Fibroblast of mammary gland (primary cell): ENCODE measurements at places on chromosomes 7 and 10.

DNA sequence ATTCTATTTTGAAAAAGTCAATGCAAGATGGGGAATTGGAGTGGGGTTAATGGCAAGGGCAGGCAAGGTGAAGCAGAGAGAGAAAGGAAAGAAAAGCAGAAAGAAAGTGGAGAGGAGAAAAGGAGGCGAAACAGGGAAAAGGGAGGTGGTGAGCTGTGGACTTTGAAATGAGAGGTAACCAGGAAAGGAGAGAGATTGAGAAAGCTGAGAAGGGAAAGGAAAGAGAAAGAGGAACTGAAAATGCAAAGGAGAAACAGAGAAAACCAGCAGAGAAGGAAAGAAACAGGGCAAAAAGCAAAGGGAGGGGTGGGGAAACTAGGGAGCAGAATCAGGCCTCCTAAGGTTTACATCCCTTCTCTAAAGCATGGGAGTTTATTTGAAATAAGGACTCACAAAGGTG lies 72.5 kb upstream of the TPK1 start:
- no peak for DNase-seq

DNA sequence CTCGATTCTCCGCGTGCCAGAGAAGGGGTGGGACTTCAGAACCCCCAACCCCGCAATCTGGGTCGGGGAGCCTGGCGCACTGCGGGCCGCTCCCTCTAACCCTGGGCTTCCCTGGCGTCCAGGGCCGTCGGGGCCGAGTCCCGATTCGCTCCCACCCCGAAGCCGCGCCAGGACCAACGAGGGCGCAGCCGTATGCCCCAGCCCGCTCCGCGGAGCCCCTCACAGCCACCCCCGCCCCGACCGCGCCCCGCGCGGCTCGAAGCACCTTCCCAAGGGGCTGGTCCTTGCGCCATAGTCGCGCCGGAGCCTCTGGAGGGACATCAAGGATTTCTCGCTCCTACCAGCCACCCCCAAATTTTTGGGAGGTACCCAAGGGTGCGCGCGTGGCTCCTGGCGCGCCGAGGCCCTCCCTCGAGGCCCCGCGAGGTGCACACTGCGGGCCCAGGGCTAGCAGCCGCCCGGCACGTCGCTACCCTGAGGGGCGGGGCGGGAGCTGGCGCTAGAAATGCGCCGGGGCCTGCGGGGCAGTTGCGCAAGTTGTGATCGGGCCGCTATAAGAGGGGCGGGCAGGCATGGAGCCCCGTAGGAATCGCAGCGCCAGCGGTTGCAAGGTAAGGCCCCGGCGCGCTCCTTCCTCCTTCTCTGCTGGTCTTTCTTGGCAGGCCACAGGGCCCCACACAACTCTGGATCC lies at the start of gene LEP:
Gene LEP (plus strand): TSS at position 583 of the 691 bp plus-strand sequence. CDS start 10,741 bp downstream, outside the sequence.
- DNase-seq: no peak

DNA sequence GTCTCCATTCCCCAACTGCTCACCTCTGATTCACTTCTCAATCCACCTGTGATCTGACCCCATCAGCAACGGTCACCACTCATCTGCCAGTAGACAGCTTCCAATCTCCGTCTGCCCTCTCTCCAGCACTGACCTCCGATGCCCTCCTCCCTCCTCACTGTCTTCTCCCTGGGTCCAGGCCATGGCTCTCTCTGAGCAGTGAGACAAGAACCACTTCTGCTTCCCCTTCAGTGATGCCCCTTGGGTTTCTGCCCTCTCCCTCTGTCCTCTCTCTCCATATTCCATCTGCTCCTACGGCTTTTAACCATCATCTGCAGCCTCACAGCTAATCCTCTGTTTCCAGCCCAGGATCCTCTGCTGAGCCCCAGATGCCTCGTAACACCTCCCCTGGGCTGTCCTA lies 55.5 kb upstream of the OPALIN start:
- DNase-seq: no peak

DNA sequence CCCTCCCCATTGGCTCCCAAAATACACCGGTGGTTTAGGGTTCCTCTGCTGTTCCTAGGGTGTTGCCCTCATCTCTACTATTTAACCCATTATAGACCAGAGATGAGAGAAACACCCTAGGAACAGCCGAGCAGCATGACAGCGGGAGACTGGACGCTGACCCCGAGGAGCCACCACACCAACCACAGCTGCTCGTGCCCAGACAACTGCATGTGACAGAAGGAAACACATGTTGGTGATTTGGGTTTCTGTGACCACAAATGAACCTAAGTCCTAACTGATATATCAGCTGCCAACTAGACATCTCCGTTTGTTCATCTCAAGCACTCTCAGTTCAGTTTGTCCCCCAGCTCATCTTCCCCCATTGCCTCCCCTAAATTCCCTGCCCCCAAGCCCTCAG lies 13.4 kb downstream of the CFAP43 start:
- DNase-seq: no peak

DNA sequence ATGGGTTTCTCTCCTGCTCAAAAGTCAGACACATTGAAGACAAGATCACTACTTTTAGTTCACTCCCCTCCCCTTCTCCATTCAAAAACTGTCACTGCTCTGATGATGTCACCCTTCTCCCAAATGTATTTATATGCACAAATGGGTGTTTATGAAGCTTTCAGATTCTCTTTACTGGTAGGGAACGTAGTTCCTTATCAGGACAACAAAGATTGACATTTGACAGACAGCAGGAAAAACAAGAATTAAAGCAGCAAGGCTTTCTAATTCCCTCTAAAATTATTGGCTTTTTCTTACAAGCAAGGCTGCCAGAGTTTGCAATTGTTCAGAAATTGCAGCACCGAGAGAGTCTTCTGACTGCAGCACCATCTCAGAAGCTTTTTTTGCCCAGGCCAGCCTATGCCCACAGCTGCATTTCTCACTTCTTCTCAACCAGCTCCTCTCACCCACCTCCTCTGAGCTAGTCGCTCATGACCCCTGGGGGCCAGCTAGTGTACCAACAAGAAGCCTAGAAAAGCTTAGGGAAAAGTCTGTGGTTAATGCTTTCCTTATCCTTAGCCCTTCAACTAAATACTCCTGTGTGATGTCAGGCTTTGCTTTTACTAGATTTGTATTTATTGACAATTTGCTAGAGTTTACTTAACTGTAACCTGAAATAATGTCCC lies 265.1 kb downstream of the HTR7 start:
- DNase-seq: peak; percentile 70

- DNase-seq: peak; percentile 49
Observed at GRCh38 chr7:143279186-143280098, 5.3 kb upstream of the TMEM139 start.

DNA sequence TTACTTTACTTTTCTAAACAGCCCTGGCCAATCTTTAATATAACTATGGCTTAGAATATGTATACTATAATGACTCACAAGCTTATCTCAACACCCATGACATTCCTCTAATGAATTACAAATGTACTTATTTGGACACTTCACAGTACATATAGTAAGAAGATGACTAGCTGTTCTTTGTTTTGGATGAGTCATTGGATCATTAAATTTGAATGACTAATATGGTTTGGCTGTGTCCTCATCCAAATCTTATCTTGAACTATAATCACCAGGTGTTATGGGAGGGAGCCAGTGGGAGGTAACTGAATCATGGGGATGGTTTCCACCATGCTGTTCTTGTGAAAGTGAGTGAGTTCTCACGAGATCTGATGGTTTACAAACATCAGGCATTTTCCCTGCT lies 807.5 kb upstream of the SORCS1 start:
- DNase-seq: peak; percentile 95

- DNase-seq: no peak
Observed at GRCh38 chr10:11663763-11664555, 52.5 kb upstream of the USP6NL start.

DNA sequence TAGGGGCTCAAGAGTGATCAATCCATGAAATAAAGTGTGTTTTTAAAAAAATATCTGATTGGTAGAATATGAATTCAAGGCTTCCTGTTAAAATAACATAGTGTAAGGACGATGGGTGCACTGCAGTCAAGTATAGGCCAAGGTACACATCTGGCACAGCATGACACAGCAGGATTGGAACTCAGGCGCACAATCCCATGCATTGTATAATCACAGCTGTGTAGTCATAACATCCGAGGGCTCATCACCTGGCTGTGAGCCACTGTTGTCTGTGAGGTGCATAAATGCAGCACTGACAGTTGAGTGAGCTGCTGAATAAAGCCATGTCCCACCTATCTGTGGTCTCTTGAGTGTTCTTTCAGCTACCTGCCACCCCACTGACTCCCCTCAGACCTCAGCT lies 142.3 kb upstream of the HPS1 start:
- DNase-seq: peak; percentile 84

DNA sequence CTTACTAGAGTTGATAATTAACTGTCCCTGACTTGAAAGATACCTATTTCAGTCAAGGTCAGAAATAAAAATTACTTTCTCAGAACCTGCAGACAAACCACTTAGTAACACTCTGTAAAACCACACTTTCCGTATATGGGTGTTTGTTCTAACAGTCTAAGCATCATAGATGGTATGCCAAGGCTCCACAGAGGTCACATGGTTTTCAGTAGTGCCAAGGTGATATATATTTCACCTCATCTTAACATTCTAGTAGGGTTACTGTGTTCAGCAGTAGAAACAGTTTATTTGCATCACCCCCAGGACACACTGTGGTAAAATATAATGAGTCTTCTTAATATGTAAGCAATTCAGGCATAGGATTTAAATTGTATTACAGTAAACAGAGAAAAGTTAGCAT lies 61.5 kb downstream of the KCND2 start:
- DNase-seq: no peak

DNA sequence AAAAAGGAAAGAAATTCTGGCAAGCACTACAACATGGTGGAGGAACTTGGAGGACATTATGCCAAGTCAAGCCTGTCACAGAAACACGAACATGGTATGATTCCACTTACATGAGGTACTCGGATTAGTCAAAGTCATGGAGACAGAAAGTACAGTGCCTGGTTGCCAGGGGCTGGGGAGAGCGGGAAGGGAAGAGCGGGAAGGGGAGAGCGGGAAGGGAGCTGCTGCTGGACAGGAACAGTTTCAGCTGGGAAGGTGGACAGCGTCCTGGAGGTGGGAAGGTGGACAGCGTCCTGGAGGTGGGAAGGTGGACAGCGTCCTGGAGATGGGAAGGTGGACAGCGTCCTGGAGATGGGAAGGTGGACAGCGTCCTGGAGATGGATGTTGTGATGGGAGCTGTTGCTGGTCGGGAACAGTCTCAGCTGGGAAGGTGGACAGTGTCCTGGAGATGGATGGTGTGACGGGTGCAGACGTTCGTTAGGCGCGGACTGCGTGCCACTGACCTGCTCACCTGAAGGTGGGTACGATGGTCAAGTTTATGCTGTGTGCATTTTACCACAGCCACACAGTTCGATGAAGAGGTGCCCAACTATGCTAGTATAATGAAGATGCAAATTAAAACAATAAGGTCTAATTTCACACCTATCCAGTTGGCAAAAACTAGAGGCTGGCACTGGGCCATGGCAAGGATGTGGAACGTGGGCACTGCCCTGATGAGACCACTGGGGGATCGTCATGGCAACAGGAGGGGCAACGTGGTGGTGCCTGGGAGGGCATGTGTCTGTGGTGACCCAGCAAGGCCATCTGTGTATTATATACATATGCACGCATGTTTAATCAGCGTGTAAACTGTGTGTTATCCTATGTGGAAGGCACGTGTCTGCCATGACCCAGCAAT lies 103.8 kb downstream of the NKX6-2 start:
- DNase-seq: no peak

DNA sequence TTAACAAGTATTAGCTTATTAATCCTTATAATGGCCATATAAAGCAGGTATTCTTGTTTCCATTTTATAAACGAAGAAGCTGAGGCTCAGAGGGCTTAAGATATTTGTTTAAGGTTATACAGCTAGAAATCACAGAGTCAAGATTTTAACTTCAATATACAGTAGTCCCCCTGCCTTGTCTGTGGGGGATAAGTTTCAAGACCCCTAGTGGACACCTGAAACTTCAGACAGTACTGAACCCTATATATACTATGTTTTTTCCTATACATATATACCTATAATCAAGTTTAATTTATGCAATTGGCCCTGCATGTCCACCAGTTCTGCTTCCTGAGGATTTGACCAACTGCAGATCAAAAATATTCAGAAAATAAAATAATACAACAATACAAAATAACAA lies 44.4 kb upstream of the STRIP2 start:
- DNase-seq: no peak

- no peak for DNase-seq
Observed at GRCh38 chr10:120951288-120951687, 100.1 kb downstream of the WDR11 start.

DNA sequence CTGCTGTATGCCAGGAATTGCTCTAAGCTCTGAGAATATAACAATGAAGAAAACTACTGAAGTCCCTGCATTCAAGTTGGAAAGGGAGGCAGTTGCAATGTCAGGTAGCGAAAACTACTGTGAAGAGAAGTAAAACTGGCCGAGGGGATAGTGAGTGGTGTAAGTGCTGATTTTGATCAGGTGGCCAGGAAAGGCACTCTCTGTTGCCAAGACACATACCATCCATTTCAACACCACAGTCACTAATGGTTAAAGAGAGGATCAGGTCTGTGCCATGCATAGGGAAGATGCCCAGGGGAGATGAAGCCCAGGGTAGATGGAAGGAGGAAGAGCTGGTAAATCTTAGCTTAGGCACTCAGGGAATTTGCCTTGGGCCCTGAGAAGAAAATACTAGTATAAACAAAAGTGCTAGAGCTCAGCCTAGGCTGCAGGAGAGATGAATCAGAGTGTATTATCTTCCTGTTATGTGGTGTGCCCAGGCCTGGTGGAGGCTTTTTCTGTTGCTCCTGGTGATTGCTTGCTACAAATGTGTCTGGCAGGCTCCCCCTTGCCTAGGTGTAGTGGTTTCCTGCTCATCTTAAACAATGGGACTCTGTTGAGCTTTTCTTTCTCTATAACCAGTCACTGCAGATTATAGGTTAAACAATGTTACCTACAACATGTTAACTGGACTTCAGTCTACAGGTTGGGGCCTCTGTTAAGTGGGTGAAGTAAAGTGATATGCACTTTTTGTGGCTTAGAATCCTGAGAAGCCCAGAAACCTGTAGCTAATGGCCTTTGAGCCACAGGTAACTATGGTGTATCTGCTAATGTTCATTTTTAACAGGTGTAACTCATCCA lies 125.5 kb downstream of the LRRC4 start:
- DNase-seq: no peak

GRCh38 chr10:388661-389045 lies 253.4 kb downstream of the ZMYND11 start:
- no peak for DNase-seq

GRCh38 chr10:69458430-69459100 lies 7.3 kb downstream of the TSPAN15 start:
- DNase-seq: no peak

DNA sequence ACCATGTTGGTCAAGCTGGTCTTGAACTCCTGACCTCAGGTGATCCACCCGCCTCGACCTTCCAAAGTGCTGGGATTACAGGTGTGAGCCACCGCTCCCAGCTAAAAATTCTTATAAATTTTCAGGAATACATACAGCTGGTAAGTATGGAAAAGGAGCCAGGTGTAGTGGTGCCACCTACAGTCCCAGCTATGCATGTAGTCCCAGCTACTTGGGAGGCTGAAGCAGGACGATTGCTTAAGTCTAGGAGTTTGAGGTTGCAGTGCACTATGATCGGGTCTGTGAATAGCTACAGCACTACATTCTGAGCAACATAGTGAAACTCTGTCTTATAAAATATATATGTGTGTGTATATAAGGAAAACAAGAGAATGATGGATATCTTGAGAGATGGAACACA lies 19.0 kb downstream of the LDB1 start:
- no peak for DNase-seq

GRCh38 chr10:8235253-8236027 lies 181.0 kb downstream of the GATA3 start:
- no peak for DNase-seq
